ENCODE measurements at places on chromosomes 1 and 21. TPM values are rescaled to one million over a fixed set of nuclear protein-coding genes. Genes with fewer than 3 reads are reported as not detected.

DNA sequence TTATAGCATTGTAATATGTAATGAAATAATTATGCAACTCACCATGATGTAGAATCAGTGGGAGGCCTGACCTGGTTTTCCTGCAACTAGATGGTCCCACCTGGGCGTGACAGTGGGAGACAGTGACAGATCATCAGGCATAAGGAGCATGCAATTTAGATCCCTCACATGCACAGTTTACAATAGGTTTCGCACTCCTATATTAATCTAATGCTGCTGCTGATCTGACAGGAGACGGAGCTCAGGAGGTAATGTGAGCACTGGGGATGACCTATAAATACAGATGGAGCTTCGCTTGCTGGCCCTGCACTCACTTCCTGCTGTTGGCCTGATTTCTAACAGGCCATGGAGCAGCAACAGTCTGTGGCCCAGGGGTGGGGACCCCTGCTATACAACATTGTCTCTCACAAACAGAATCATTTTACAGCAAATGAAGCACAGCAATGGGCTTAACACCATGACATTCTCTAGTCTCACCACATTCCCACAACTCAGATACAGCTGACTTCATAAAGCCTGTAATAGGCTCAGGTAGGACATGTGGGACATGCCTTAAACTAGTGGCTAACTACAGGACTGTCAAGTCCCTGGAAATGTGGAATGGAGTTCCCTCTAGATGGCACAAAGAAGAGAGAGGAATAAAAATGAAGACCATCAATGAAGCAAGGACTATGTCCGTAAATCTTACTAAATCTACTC is 40.7 kb upstream of the SLC5A9 start:
- no peak for DNase-seq

GRCh38 chr1:1245178-1245816 is 1.2 kb downstream of the C1QTNF12 start:
- no peak for DNase-seq

- peak; percentile 1 for DNase-seq
Measured at GRCh38 chr1:105664495-105664894, 1392.0 kb upstream of the PRMT6 start.

- DNase-seq, result no peak
Measured at GRCh38 chr1:179298952-179299351, 5.4 kb downstream of the SOAT1 start.

DNA sequence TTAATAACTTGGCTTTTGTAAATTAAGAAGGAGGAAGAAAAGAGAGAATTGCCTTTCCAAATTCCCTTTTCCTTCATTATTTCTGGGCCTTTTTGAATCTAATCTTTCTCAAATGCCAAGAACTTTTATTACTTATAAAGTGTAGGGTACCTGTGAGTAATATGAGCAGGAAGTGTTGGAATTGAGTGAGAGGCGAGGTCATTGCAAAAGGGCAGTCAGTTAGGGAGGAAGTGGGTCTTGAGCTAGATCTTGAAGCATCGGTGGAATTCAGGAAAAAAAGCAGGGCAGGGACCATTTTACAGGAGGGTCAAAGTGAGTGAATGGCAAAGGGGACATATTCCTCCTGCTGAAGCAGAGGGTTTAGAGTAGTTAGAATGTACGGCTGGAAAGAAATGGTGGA is 23.4 kb downstream of the DDI2 start:
- DNase-seq, result no peak

- DNase-seq, result no peak
Measured at GRCh38 chr1:64155278-64155677, 48.1 kb upstream of the UBE2U start.

DNA sequence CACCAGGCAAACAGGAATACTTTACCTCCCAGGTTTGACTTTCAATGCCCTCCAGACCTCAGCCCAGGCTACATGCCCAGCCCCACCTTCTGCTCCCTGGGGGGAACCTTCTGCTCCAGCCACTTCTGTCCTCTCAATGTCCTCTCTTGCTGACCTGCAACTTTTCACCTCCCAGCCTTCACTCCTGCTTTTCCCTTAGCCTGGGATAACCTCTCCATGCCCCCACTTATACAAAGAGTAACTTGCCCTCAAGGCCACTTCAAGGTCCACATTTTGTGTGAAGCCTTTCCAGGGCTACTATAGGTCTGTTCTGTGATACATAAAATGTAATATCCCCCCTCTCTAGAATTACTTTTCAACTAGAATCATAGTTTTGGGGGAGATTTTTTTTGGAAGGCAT is 21.7 kb downstream of the SERTAD4 start:
- no peak for DNase-seq

DNA sequence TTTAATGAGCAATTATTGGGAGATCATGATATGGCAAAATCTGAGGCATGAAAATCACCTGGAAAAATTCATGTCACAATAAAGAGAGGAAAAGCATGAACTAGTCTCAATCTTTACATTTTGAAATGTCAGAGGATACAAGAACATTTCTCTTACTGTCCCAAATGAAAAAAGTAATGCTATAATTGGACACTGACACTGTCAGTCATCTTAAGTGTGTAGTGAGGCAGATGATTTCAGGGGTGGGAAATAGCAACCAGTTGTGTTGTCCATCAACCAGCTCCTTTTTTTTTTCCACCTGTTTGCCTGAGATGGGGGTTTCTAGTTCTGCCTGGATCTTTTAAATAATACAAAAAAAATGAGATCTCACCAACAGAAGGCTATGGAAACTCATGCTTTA is 646.2 kb downstream of the KCNT2 start:
- DNase-seq, result no peak

- DNase-seq, result no peak
Measured at GRCh38 chr1:192969091-192969490, 90.1 kb downstream of the UCHL5 start.

- no peak for DNase-seq
Measured at GRCh38 chr1:30882678-30883388, 25.7 kb downstream of the SDC3 start.

DNA sequence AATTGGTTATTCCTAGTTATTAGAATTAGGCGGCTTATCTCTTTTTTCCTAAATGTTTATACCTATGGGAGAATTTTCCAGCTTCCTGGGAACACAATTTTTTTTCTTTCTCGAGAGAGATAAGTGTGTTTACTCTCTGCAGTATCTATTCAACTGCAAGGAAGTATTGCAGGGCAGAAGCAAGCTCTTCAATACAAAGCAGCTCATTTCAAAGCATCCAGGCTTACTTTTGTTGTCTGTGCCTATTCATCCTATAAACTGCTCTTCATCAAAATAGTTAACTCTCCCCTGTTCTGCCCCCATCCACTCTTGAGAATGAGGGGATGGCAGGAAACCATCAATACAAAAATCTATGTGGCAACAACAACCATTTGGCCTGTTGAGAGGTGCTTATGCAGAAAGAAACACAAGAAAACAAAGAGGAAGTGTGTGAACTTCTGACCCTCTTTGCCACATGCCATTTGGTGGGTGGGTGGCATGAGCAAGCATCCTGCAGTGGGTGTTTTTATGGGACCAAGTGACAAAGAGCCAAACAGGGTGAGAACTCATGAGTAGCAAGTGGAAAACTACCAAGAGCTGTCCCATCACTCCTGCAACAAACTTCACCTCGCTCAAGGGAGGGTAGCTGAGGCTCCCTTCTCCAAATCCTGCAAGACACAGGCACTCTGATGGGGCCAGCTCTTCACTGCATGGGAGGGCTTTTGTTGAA is 50.6 kb upstream of the MRPS6 start:
- DNase-seq, result no peak

- no peak for DNase-seq
Measured at GRCh38 chr1:17615157-17615556, 75.7 kb downstream of the ARHGEF10L start.

DNA sequence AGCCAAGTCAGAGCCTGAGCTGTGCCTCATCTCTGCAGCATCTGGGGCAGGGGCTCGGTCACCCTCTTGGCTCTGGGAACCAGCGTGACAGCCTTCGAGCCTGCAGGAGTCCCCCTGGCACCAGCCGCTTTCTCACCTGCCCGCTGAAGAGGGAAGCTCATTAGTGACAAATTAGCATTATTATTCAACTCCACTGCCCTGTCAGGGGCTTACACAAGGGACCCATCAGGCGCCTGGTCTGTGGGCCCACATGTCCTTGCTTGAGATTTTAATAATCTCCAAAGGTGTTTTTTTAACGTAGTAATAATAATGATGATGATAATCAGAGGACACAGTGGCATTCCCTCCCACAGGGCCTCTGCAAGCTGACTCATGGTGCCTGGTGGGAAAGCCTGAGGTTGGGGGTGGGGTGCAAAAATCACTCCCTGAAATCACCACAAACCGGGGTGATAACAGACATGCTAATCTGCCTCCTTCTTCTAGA is 98.1 kb upstream of the IGSF21 start:
- DNase-seq, result no peak

DNA sequence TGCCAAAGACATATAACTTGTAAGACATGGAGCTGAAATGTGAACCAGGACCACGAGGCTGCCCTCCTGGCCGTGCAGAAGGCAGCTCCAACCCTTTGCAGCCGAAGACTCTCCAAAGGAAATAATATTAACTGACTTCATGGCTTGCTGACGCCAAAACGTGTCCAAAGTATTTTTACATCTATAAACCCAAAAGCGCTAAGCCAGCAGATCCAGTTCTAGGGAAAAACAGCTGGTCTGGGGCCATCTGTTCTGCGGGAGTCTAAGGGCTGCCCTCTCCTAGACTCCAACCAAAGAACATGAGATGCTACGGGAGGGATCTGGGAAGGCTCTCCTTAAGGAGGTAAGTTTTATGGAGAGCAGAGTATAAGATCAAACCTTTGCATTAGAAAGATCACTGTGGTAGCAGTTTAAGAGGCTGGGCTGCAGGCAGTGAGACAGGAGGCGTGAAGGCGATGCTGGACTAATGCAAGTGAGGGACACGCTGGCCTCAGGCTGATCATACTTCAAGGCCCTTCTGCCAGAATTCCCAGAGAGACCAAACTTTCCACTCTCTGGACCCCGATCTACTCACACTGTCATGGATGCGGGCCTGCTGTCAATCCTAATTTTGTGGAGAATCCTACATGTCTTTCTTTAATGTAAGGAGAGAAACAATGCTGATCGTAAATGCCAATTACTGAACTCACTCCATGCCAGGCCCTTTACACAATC is 1.2 kb downstream of the TMEM53 start:
- DNase-seq, result no peak

- DNase-seq, result no peak
Measured at GRCh38 chr1:180219776-180220175, 10.3 kb upstream of the LHX4 start.

DNA sequence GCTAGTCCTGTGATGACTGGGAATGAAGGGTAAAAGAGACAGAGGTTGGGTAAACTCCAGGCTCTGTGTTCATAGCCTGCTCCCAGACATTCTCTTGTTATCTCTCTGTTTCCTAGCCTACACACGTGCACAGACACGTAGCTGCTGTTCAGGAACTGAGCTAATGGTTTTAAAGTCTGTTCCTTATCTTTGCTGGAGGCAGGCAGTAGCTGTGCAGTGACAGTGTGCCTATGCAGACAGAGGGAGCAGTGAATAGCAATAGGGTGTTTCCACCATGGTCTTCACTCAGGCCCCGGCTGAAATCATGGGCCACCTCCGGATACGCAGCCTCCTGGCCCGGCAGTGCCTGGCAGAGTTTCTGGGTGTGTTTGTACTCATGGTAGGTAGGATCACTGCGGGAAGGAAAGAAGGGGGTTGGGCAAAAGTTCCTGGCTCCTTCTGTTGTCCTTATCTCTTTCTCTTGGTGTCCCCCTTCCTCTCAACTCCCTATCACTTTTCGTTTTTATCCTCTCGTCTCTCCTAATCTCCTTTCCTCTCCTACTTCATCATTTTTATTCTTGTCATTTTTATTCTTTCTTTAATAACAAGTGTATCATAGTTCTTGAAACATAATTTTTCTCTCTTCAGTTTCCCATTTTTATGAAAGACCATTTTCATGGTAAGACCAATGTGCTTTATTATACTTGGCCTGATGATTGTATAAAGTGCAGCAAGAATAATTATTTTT is at the start of gene AQP10:
Gene AQP10, plus strand, starts transcription at position 212 of the 727 bp plus-strand sequence. Its CDS starts 63 bp downstream, at position 275.
- no peak for DNase-seq

Gene DENND2C
- 3.2 TPM for total RNA-seq

Gene RASSF5
- 0.43 TPM for total RNA-seq

Gene FAM72D
- total RNA-seq, result 1.00 TPM

Gene LRIF1
- total RNA-seq, result 17.1 TPM

Gene CYP4B1
- not detected for total RNA-seq

Gene LMOD1
- total RNA-seq, result 14.9 TPM

Gene KLHDC7A
- total RNA-seq, result 0.17 TPM

Gene TAS1R1
- total RNA-seq, result not detected

Gene VHLL
- 0.34 TPM for total RNA-seq

All from astrocyte (in vitro differentiated cells and primary cell).